MCF 10A (cell line): ENCODE measurements at places on chromosomes 7 and 10.

- H3K4me1 ChIP-seq = peaks cover 35% of the 10 kb centered on the region
- H3K4me3 ChIP-seq = no peak overlapping the region
- no peak for DNase-seq
- no peaks in the 10 kb centered on the region for H3K27me3 ChIP-seq
- peaks cover 69% of the 10 kb centered on the region for H3K36me3 ChIP-seq
- H3K27ac ChIP-seq = no peak overlapping the region
These were observed 78.4 kb downstream of the CTBP2 start for GRCh38 chr10:125081931-125082330.

GRCh38 chr7:16421333-16422102 lies at the start of gene CRPPA:
Gene CRPPA, minus strand, starts transcription at chr7:16421538. Its CDS starts 216 bp downstream, at chr7:16421322.
- H3K4me1 ChIP-seq = peaks cover 18% of the 10 kb centered on the region
- no peaks in the 10 kb centered on the region for H3K27me3 ChIP-seq
- peak; percentile 62 for DNase-seq
- H3K4me3 ChIP-seq = peak within 1 kb of the TSS; percentile 74
- H3K27ac ChIP-seq = peak within 1 kb of the TSS; percentile 88

DNA sequence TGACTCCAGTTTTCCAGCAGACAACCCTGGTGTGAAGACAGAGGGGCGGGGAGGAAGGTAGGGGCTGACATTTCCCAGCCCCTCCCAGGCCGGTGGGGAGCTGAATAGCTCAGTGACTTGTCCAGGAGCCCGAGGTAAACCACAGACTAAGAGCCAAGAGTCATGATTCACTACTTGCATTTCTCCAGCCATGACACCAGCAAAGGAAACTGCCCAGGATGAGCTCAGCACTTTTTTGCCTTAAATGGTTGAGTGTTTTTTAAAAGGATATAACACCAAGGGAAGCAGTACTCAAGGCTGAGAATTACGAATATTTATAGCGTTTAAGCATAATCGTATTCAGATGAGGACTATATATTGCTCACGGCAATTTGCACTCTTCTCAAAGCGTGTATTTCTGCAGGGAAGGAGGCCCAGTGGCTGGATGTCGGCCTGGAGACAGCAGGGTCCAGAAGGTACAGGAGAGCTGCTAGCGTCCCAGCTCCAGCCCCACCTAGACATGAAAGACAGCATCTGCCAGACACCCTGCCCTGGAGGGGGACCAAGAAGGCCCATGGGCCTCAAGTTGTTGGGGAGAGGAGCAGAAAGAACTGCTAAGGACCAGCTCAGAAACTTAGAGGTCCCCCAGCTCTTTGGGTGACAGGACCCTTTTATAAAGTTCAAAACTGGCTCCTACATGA lies 141.4 kb downstream of the GRID1 start:
- no peak overlapping the region for H3K4me3 ChIP-seq
- H3K27me3 ChIP-seq = no peaks in the 10 kb centered on the region
- H3K36me3 ChIP-seq = peaks cover 5% of the 10 kb centered on the region
- no peak overlapping the region for H3K27ac ChIP-seq
- peaks cover 8% of the 10 kb centered on the region for H3K4me1 ChIP-seq

- DNase-seq = no peak
- H3K27me3 ChIP-seq = peaks cover 21% of the 10 kb centered on the region
- no peaks in the 10 kb centered on the region for H3K4me1 ChIP-seq
- H3K27ac ChIP-seq = no peak overlapping the region
- H3K36me3 ChIP-seq = no peaks in the 10 kb centered on the region
- H3K4me3 ChIP-seq = no peak overlapping the region
These were observed 444.5 kb upstream of the FOXK1 start for GRCh38 chr7:4237296-4238235.

GRCh38 chr7:142185069-142185468 lies 72.8 kb downstream of the PRSS58 start:
- H3K27me3 ChIP-seq = no peaks in the 10 kb centered on the region
- no peaks in the 10 kb centered on the region for H3K4me1 ChIP-seq
- H3K36me3 ChIP-seq = no peaks in the 10 kb centered on the region
- no peak overlapping the region for H3K27ac ChIP-seq
- no peak for DNase-seq

DNA sequence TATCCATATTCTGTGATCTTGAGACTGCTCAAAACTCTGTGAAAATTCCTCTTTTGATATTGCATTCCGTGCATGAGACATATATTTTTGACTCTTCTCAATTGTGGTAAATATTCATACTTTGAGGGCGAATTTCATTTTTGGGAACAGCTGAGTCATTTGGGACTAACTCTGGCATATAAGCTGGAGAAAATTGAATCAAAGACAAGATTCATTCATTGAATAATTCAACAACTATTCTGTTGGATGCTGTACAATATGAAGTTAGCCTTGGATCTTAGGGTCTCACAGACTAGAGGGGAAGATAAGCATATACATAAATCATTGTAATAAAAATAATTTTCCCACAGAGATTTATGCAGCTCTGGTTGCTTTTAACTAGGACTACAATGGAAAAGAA lies 183.2 kb upstream of the NEBL start:
- H3K4me1 ChIP-seq = peaks cover 31% of the 10 kb centered on the region
- H3K36me3 ChIP-seq = peaks cover 6% of the 10 kb centered on the region
- H3K27ac ChIP-seq = no peak overlapping the region
- no peak for DNase-seq
- no peak overlapping the region for H3K4me3 ChIP-seq
- H3K27me3 ChIP-seq = no peaks in the 10 kb centered on the region

GRCh38 chr10:113680190-113681111 lies 739 bp downstream of the CASP7 start:
- peak overlapping the region; percentile 97 for H3K27ac ChIP-seq
- H3K27me3 ChIP-seq = no peaks in the 10 kb centered on the region
- H3K4me1 ChIP-seq = peaks cover 9% of the 10 kb centered on the region
- peak; percentile 56 for DNase-seq
- H3K36me3 ChIP-seq = no peaks in the 10 kb centered on the region

DNA sequence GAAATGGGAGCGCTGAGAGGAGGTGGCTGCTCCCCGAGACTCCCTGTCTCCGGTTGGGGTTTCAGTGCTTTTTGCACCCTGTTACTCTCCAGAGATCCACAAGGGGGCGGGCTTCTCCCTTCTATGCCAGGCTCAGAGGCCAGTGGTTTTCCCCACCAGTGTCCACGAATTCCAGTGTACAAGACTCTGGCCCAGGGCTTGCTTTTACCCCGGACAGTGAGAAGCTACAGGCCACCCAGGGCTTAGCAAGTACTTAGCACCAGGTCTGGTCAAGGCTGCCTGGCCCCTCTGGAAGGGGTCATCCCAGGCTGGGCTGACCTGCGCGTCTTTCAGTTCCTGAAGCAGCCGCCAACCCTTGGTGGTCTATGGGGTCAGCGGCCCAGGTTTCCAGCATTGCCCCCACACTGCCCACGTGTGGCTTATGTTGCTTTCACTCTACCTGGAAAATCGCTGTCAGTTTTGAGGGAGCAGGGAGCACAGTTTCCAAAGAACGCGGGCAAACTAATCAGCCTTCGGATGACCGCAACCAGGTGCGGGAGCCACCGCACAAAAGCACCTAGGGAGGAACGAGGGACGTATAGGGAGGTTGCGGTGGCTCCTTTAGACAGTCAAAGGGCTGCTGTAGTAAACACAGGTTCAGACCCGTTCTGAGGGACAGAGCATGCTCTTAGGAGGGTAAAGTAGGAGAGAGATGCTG lies 6.8 kb downstream of the CYP26A1 start:
- H3K27me3 ChIP-seq = peaks cover 17% of the 10 kb centered on the region
- H3K4me3 ChIP-seq = peak overlapping the region; percentile 29
- DNase-seq = peak; percentile 57
- no peaks in the 10 kb centered on the region for H3K36me3 ChIP-seq
- peaks cover 5% of the 10 kb centered on the region for H3K4me1 ChIP-seq

DNA sequence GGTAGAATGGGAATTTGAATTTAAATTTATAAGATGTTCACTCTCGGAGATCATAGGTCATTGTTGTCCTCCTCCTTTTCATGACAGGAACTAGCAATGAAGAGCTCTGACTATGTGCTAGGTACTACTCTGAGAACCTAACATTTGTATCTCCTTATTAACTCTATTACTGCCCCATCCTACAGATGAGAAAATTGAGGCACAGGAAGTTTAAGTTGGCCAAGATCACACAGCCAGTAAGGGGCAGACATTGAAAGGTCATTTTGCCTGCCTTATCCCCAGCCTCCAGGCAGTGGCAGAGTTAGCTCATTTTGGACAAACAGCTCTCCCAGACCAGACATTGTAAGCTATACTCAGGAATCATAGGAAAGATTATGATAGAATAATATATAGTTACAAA lies 6.0 kb downstream of the SRGN start:
- H3K36me3 ChIP-seq = peaks cover 10% of the 10 kb centered on the region
- H3K27me3 ChIP-seq = no peaks in the 10 kb centered on the region
- H3K4me1 ChIP-seq = peaks cover 7% of the 10 kb centered on the region
- H3K27ac ChIP-seq = no peak overlapping the region
- DNase-seq = peak; percentile 38
